ENCODE measurements at places on chromosomes 4 and X.

DNA sequence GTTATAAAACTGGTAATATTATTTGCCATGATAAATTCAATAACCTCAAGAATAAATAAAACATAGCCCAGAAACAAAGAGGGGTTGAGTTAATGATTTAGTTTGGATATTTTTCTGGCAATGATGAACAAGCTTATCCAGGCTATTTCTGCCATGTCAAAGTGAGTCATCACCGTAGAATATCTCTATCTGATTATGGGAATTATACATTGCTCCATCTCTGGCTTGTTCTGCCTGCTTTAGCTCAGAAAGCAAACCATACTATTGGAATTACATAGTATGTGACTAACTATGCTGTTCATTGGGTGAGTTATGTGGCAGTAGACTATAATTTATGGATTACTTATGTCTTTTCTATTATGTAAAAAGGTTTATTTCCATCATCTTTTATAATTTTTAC is 680.1 kb upstream of the AADAT start:
- DNase-seq: no peak

DNA sequence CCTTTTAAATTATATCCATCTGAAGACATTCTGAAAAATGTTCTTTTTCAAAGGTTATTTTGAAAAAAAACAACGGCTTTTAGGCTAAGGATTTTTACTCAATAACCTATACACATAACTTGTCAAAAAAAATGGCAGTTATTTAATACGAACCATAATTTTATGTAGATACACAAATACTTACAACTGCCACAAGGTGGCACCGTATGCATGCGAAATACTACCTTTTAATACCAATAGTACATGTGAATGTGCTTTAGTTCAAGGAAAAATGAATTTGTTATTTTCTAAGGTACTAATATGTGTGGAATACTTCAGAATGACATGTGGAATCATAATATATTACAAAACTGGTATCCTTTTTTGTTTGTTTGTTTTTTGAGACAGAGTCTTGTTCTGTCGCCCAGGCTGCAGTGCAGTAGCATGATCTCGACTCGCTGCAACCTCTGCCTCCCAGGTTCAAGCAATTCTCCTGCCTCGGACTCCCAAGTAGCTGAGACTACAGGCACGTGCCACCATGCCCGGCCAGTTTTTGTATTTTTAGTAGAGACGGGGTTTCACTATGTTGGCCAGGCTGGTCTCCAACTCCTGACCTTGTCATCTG is 4.6 kb upstream of the MAD2L1 start:
- no peak for DNase-seq

GRCh38 chr4:8726344-8726851 is 133.8 kb downstream of the CPZ start:
- no peak for DNase-seq

- DNase-seq: no peak
These were observed 22.6 kb downstream of the SYNPO2 start for GRCh38 chr4:118911238-118911703.

DNA sequence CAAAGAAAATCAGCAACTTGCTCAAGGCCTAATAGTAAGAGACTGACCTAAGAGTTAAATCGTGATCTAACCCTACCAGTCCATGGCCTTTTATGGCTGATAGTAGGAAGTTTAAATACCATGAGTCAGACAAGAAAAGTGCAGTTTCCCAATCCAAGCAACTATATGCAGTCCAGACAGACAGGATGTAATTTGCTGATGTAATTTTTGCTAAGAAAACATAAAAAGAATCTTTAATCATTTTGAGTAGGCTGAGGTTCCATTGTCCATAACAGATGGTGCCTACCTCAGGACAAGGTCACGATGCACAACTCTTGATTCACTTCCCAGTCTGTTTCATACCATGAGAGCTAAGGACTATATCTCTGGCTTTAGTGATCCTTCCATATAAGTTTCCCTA is 317.5 kb upstream of the GRIA3 start:
- DNase-seq: no peak

- no peak for DNase-seq
These were observed 114.8 kb upstream of the VAMP7 start for GRCh38 chrX:155766321-155766720.

DNA sequence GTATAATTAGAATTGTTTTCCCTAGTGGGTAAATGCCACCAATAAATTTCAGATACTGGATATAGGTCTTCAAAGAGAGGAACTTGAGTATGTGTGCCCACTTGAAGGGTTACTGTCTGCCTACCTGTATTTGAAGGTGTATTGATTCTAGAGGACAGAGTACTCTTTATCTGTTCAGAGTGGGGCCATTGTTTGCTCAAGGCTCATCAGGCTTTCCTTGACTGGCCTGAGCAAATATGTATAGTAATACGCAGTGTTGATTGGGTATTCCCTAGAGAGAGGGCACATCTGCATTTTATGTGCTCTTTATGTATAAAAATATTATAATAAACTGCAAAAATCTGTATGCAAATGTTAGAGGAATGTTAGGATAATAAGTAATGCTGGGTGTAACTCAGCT is 23.7 kb downstream of the RP2 start:
- no peak for DNase-seq

DNA sequence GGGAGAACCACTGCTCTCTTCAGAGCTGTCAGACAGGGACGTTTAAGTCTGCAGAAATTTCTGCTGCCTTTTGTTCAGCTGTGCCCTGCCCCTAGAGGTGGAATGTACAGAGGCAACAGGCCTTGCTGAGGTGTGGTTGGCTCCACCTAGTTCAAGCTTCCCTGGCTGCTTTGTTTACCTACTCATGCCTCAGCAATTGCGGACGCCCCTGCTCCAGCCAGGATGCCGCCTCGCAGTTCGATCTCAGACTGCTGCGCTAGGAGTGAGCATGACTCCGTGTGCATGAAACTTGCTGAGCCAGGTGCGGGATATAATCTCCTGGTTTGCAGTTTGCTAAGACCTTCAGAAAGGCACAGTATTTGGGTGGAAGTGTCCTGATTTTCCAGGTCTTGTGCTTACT is 70.9 kb downstream of the MAGEB5 start:
- DNase-seq: no peak

DNA sequence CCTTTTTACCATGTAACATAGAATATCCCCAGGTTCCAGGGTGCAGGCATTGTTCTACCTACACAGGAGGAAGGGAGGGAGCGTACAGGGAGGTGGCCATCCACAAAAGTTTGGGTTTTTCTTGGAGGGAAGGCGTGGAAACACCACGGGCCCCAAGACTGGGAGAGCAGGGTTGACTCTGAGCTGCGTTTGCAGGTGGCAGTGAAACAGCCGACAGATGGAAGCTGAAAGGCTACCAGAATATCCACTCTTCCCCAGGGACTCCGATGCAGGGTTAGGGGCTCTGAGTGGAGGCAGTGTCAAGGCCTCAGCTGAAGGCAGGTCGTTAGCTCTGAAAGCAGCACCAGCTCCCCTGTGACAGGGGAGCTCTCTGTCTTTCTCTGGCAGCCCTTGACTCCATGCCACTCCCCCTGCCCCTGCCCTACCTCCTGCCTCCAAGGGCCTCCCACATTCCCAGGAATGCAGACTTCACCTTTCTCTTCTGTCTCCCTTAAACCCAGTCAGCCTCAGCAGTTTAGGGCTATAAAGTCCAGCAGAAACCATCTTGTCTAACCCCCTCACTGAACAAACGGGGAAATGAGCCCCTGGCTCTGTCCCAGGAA is 14.0 kb upstream of the GLOD5 start:
- no peak for DNase-seq

GRCh38 chr4:16289897-16290554 is 63.8 kb upstream of the TAPT1 start:
- DNase-seq: no peak

DNA sequence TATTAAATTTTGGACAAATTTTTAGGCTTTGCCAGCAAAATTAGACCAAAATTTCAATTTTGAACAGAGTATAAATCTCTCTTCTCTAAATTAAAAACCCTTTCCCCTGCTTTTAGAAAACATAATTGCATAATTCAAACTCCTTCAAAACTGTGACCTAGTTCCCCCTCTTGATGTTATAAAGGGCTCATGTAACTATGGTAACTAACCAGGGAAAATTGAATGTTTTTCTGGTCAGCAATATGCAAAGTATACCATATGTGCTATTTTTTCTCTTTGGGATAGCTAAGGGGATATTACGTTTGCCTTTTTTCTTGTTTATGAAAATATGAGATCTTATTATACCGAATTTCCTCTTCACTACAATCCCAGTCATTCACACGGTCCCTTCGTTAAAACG is 5.1 kb upstream of the ING2 start:
- no peak for DNase-seq

DNA sequence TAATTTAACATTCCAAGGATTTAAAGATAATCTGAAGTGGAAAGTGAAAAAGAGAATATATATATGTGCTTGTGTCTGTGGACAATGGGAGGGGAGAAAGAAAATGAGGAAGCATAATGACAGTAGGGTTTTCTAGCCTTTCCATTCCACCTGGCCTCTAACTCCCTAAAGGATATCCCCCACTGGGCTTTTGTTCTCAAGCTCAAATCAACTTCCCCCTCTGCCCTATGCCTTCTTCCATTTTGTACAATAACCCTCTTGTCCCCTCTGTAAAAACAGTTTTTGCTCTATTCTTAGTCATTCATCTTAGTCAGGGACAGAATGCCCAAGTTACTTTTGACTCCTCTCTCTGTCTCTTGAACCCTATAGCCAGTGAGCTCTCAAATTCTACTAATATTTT is 23.6 kb downstream of the ANTXR2 start:
- DNase-seq: no peak

- DNase-seq: no peak
These were observed 5.7 kb upstream of the CPZ start for GRCh38 chr4:8586671-8587468.

- no peak for DNase-seq
These were observed at the start of gene MAGEB18 for GRCh38 chrX:26138274-26138673. MAGEB18 (plus strand) TSS chrX:26138343; CDS start chrX:26138986, 643 bp downstream.

- DNase-seq: no peak
These were observed 426.9 kb upstream of the EPHA5 start for GRCh38 chr4:66097218-66097617.

DNA sequence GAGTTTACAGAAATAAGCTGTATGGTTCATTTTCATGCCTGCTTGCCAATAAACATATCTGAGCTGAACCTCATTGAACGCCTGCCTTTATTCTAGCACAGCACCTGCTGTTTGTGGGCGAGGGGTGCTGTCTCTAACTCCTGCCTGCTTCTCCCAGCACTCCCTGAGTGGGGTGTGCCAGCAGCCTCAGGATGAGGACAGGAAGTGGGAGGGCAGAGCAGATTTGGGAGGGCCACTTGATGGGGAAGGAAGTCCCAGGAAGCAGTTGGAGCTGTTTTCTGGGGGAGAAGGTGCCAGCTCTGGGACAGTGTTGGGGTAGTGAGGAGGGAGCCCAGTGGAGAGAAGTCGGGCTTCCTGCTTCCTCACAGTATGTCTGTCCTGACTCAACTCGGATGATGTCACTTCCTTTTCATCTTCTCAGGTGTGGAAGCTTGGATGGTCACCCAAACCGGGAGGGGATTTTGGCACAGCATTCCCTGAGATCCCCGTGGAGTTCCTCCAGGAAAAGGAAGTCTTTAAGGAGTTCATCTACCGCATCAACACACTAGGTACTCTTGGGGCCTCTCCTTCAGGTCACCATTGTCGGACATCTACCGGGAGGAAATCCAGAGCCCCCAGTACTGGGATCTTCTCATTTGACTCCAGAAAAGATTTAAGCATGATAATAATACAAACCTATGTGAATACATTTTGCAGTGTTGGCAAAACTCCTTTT is 29.0 kb upstream of the MSANTD1 start:
- no peak for DNase-seq

- DNase-seq: no peak
These were observed 202.9 kb downstream of the CHIC1 start for GRCh38 chrX:73765776-73766430.

DNA sequence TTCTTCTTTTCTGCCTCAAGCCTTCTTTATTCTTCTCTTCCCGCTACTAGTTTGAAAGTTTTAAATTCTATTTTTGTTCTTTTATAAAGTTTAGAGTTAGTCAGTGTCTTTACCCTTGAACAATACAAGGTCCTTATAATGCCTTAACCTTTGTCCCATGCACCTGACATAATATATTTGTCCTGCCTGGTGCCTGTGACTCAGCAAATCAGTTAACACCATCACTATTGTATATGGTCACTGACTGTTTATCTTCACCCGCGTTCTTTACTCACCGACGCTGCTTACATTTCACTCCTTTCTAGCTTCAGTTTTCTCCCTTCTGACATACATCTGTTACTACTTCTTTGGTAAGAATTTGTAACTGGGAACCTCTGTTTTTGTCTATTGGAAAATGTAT is 5.7 kb downstream of the SMIM20 start:
- DNase-seq: no peak
